Hematopoietic multipotent progenitor cell treated with erythropoietin and hydrocortisone succinate and interleukin-3 and kit ligand, for 4 days (in vitro differentiated cells): ENCODE measurements at places on chromosomes 11 and 22.

DNA sequence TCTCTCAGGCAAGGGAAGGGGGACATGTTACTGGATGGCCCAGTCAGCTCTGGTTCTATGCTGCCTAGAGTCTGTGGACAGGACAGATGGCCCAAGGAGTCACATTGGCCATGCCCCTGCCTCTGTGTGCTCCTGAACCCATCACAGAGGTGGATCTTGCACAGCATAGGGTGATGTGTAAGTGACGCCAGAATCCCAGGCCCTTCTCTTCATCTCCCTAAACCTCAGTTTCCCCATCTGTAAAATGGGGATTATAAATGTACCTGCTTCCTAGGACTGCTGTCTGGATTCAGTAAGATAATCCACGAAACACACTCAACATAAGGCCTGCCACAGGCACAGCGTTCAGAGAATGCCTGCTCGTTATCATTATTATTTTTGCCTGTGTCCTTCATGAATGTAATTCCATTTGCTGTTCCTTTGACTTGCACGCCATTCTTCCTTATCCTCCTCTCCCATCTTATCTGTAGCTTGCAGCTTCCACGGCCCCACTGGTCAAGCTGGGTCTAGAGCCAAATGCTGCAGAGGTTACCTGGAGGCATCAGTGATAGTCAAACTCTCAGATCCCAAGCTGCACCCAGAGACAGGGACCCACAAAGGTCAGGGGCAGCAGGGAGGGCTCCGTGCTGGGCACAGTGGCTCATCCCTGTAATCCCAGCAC lies 207.0 kb downstream of the MN1 start:
- peak; percentile 35 for DNase-seq

GRCh38 chr22:20904008-20904979 lies 12.9 kb upstream of the CRKL start:
- peak; percentile 71 for DNase-seq

DNA sequence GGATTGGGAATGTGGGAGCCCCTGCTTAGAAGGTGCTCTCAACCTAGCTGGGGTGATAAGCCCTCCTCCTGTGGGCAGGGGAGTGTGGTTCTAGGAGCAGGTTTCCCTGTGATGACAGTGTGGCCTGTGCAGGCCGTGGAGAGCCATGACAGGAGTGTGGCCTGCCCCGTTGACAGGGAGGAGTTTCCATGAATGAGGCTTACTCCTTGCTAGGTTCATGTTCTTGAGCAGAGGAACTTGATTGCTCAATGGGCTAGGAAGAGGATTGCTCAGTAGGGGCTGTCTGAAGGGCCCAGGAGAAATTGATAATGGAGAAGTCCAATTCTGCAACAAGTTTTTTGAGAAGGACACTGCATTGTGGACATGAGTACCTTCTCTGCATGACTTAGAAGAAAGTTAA lies 92.0 kb downstream of the PPP6R3 start:
- DNase-seq, result peak; percentile 37

DNA sequence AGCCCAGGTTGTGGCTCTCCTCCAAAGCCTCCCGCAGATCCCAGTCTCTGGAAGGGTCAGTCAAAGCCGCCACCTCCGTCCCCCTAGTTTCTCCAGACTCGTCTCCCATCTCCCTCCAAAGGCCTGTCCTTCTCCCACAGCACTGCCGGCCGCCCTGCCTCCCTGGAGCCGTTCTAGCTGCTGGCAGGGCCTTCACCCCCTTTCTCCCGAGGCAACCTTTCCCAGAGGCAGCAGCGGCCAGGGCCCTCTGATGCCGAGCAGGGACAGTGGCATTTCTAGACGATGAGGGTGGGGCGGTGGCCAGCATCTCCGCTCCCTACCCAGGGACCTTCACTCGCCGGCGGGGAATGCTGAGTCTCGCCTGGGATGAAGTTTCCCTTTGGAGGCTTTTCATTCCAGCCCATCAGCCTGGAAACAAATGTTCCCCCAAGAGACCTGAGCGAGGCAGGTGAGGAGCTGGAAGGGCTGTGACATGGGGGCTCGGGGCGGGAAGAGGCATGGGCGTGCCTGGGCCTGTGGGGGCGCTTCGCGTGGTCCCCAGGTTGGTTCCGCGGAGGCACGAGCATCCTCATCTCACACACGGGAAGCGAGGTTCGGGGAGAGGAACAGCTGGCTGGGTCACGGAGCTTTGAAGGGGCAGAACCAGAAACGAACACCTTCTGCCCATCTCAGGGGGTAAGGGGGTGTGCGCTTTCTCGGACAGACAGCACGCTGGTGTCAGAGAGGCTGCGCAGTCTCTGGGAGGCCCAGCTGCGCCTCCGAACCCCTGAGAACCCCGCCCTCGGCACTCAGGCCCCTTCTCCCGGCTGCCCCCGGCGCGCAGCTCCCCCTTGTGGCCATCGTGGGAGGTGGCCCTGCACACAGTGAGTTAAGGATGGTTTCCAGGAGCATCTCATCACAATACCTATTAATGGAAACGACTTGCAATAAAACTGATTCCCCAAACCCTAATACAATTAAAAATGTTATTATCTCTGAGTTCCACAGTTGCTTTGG lies 18.1 kb upstream of the KLHL35 start:
- peak; percentile 45 for DNase-seq

- DNase-seq, result no peak
Observed at GRCh38 chr22:20037419-20037818, 16.5 kb downstream of the TANGO2 start.

DNA sequence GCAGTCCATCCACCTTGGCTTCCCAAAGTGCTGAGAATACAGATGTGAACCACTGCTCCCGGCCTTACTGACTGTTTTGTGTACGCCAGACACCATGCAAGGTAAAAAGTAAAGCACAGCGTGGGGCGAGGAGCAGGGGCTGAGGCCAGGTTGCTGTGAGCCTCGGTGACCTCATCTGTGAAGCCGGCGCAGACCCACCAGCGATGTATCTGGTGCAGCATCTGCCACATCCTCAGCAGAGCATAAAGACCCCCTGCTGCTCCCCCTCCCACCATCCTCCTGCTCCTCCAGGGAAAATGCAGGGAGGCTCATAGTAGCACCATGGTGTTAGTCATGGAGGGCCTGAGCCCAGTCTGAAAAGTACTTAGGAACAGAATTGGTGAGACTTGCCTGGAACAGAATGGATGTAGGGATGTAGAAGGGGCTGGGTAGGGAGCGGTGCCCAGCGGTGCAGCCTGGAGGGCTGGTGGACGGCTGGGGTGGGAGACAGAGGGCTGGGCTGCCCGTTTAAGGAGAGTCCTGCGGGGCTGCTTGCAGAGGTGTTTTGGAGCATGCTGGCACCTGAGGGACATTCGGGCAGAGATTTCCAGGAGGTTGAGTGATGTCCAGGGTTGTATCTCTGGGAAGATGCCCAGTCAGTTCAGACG lies 462.4 kb downstream of the BRD1 start:
- no peak for DNase-seq

GRCh38 chr22:41799486-41800347 lies 762 bp upstream of the CCDC134 start:
- no peak for DNase-seq

GRCh38 chr11:1889941-1890855 lies 1.5 kb downstream of the PRR33 start:
- DNase-seq, result peak; percentile 76

DNA sequence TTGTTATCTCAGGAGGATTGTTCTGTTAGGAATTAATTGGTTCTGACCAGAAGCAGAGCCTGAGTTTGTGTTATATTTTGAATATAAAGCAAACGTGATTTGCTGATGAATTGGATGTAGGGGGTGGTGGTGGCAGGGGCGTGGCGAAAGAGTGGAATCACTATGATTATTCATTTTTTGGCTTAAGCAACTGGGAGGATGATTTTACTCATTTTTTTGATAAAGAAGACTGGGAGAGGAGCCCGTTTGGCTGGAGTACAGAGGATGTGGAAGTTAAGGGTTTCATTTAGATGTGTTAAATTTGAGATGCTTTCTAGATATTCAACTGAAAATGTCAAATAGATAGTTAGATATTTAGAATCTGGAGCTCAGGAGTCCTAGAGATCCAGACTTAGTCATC lies 83.4 kb upstream of the MYO18B start:
- no peak for DNase-seq

GRCh38 chr11:59556115-59556916 lies 45.0 kb downstream of the OR4D9 start:
- DNase-seq, result peak; percentile 96

- no peak for DNase-seq
Observed at GRCh38 chr11:9254416-9254815, 10.7 kb downstream of the DENND5A start.

- DNase-seq, result no peak
Observed at GRCh38 chr11:46422588-46422987, 31.0 kb upstream of the CHRM4 start.

- no peak for DNase-seq
Observed at GRCh38 chr22:27863001-27863400, 56.1 kb downstream of the PITPNB start.

GRCh38 chr11:16799221-16799620 lies 60.8 kb downstream of the C11orf58 start:
- peak; percentile 33 for DNase-seq

- no peak for DNase-seq
Observed at GRCh38 chr11:60880643-60881282, 13.4 kb downstream of the ZP1 start.

- DNase-seq, result no peak
Observed at GRCh38 chr22:30183271-30183670, 63.3 kb downstream of the LIF start.

- peak; percentile 0 for DNase-seq
Observed at GRCh38 chr11:21707116-21707739, 485.7 kb upstream of the ANO5 start.

GRCh38 chr11:128610721-128611617 lies 23.6 kb upstream of the ETS1 start:
- peak; percentile 93 for DNase-seq

- DNase-seq, result no peak
Observed at GRCh38 chr11:104799251-104799650, 99.0 kb downstream of the CASP12 start.

DNA sequence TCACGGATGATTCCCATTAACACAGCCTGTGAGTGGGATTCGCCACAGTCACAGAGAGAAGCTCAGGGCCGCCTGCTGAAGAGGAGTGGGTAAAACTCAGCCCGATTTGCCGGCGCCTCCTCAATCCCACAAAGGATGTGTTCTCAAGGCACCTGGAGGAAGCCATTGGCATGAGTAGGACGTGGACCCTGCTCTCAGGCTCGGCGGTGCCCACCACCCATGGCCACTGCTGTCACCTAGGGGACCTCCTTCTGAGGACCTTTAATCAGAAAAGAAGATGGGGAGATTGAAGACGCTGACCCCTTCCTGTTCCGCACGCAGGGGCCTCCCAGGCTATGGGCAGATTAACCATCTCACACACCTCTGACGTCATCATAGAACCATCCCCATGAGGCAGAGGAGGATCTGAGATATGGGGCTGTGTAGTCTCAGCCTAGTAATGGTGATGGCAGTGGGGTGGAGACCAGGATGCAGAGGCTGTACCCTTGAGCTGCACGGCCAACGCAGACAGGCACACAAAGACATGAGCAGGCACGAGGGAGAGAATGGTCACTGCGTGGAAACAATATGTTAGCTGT lies 571.8 kb downstream of the BRD1 start:
- no peak for DNase-seq

DNA sequence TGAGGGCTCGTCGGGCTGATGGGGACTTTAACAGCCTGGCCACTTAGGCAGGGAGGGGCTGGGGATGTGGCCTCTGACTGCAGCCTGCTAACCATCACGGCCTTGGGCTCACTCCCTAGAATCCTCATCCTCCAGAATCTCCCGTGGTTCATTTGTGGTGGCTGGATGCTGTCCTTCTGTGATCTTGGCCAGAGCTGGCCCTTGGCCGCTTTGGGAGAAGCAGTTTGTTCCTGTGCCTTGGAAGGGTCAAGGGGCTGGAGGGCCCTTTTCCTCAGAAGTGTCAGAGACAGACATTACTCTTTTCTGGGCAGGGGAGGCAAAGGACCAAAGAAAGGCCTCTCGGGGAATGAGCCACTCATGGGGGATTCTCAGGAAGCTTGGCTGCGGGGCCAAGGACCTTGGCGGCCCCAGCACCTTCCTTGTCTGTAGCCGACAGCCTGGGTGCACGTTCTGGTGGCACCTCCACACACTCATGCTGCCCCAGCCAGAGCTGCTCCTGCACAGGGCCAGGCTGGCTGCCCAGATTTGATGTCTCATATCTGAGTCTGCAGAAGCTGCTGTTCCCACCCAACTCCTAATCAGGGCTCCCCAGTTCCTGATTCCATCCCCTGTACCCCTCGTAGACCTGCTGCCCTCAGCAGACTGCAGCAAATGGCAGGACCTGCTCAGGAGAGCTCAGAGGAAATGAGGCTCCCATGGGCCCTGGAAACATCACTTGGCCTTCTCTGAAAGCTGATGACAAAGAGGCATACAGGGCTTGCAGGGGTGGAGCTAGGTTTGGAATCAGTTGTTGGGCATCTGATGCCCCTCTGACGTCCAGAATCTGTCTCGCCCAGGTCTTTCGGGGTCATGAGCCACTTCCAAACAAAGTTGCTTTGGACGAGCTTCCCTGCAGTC lies 107.7 kb downstream of the CTTN start:
- no peak for DNase-seq

DNA sequence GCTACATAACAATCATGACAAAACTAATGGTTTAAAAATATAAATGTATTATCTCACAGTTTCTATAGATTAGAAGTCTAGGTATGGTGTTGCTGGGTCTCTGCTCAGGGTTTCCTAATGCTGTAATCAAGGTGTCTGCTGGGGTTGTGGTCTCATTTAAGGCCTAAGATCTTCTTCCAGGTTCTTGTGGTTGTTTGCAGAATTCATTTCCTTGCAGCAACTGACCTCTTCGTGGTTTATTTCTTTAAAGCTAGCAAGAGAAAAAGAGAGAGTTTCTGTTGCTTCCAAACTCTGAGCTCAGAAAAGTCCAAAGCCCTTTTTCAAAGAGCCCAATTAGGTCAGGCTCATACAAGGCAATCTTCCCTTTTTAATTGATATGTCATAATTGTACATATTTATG lies 452.7 kb upstream of the CCDC179 start:
- no peak for DNase-seq

DNA sequence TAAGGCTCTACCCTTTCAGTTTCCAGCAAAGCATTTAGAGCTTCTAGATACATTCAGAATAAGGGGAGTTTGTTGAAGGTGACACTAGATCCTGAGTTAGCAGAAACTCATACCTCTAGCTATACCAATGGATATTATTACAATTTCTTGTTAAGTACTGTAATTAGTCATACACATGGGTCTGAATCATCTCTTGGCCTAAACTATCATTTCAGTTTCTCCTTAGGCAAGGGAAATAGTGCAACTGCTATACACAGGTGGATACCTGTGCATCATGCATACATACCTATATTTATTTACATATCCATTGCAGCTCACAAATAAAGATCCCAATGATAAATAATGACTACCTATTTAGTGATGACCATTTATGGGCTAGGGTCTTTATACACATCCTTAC lies 45.1 kb upstream of the PAX6 start:
- no peak for DNase-seq

DNA sequence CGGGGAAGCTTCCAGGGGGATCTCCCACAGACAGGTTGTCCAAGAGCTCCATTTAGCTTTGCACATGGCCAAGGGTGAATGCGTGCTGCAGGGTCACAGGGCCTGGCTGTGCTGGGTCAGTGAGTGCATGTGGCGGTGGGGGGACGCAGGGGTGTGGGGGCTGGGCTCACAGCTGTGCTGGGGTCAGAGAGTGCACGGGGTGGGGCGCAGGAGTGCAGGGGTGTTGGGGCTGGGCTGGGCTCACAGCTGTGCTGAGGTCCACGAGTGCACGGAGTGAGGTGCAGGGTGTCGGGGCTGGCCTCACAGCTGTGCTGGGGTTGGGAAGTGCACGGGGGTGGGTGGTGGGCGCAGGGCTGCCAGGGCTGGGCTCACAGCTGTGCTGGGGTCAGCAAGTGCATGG lies 557.7 kb downstream of the BRD1 start:
- no peak for DNase-seq

- DNase-seq, result peak; percentile 84
Observed at GRCh38 chr11:1896923-1897322, 5.2 kb upstream of the PRR33 start.
